ENCODE measurements at places on chromosomes 2 and 18. TPM values are rescaled to one million over a fixed set of nuclear protein-coding genes. Genes with fewer than 3 reads are reported as not detected.

- DNase-seq = no peak
Observed at GRCh38 chr2:16381511-16381910, 284.1 kb downstream of the CYRIA start.

GRCh38 chr2:55620123-55620779 is 2.8 kb upstream of the PPP4R3B start:
- DNase-seq = no peak

GRCh38 chr18:805008-805754 is 6.9 kb downstream of the YES1 start:
- no peak for DNase-seq

- no peak for DNase-seq
Observed at GRCh38 chr2:11071939-11072338, 83.3 kb upstream of the SLC66A3 start.

DNA sequence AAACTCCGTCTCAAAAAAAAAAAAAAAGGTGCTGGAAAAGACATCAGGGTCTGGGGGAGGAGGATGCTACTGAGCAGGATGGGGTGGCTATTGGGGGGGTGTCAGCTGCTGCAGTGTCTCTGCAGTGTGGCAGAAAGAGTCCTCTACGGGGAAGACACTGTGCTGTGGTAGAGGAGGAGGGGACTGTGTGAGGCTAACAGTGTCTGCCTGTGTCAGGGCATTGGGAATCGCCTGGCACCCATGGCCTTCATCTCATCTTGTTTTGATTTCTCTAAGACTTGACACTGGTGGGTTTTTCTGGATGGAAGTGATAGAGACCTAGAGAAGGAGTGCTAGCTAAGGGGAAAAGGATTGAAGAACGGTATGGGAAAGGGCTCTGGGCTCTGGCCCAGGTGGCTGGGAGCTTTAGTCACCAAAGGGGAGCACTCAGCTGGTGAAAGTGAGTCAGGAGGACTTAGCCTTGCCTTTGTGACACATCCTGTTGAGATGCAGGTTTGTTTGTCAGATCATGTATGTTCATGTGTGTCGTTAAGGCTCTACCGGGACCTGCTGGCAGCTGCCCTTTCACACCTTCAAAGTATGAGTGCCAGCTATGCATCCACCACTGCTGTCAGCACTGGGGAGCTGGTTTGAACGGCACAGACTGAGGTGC is 58.0 kb downstream of the FARP2 start:
- DNase-seq = no peak

- DNase-seq = no peak
Observed at GRCh38 chr2:36480028-36480427, 117.9 kb downstream of the FEZ2 start.

The CENPA gene
- total RNA-seq = 0.38 TPM

GRCh38 chr2:138276339-138276738 is 225.2 kb upstream of the SPOPL start:
- no peak for DNase-seq

- DNase-seq = no peak
Observed at GRCh38 chr2:12348216-12348615, 368.5 kb upstream of the TRIB2 start.

The HOXD4 gene
- 0.53 TPM for total RNA-seq

DNA sequence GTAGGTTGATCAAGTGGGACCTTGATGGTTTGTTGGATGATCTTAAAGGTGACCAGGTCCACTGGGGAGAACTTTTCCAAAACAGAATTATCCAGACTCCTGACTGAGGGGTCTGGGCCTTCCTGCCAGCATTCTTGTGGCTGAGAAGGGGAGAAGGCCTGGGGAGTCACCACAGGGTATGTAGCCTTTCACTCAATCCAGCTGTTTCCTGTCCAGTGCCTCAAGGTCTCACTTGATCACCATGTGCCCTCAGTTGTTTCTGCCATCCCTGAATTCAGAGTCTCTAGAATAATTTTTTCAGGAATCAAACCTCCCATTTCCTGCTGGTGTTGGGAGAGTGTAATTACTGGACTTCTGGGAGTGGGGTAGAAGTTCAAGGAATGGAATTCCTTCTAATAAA is 54.4 kb upstream of the TANC1 start:
- no peak for DNase-seq

The STPG4 gene
- total RNA-seq = not detected

GRCh38 chr2:123456416-123456815 is 568.7 kb upstream of the CNTNAP5 start:
- DNase-seq = no peak

DNA sequence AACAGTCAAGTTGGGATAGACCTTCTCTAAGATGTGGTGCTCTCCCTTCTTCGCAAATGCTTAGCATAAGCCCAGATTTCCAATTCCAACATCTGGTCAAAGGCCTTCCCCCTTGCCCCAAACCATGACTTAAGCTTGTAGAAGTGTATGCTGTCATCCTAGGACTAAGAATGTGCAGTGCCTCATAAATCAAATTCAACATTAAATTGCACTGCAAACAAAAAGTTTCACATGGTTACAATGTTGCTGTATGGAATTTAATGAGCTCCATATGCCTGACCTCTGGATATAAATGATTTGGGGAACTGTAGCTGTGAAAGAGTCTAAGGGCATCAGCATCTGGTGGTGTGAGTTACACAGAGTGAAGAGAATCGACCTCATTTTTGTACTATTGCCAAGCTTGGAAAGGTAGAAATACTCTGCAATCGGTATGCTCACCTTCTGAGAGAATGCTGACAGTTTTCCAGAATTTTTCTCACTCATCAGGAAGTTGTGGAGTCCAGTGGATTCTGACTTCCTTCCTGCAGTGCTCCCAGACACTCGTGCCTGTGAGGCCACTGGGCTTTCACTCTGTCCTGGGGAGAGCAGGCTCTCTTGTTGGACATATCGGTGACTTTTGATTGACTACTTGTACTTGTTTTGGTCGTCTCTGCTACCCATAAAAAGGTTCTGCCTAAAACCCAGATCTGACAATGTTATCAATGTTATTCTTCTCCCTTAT is 40.6 kb downstream of the FASTKD2 start:
- DNase-seq = no peak

The ALPG gene
- total RNA-seq = not detected

The NRP2 gene
- total RNA-seq = 16.6 TPM

DNA sequence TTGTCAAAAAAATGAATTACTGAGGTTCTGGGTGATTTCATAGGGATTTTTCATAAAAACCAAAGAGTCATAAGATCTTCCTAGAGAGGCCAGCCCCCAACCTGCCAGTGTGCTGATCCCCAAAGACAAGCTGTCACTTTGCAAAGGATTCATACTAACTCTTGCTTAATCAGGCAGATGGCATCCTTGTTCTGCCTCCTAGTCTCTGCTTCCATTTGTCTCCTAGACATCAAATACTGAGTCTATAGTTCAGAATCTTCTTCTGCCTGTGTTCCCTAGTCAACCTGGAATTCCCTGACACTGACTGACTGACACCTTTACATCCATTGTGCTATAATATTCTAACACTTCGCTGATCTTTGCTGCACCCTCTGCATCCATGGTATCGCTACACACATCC is 84.9 kb downstream of the SLC8A1 start:
- DNase-seq = no peak

DNA sequence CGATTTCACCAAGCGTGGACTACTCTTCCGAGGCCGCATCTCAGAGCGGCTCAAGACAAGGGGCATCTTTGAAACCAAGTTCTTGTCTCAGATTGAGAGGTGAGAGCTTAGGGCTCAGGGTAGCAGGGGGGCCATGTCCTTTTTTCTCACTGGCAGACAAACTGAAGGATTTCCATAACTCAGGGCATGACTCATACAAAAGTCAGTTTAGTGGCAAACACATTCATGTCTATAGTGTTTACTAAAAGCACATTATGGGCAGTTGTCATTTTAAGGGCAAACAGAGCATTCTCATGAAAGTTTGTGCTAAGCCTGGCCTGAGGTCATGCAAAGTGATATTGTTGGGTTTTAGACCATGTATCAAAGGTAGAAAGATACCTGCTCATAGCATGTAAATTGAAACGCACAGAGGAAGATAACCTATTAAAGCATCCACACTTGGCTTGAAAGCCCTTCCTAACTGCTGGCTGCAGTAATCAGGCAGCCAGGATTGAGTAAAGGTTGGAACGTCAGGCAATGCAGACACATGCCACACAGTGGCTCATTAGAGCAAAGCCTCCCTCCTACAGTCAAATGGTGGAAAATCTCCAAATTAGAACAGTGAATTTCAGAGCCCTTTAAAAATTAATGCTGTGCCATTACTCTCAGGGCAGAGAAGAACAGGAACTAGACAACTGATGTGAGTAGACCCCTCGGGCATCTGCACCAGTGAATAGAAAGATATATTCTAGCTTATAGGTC is 54.2 kb downstream of the HK2 start:
- DNase-seq = no peak

- no peak for DNase-seq
Observed at GRCh38 chr18:62189208-62189607, 2.2 kb downstream of the RELCH start.

DNA sequence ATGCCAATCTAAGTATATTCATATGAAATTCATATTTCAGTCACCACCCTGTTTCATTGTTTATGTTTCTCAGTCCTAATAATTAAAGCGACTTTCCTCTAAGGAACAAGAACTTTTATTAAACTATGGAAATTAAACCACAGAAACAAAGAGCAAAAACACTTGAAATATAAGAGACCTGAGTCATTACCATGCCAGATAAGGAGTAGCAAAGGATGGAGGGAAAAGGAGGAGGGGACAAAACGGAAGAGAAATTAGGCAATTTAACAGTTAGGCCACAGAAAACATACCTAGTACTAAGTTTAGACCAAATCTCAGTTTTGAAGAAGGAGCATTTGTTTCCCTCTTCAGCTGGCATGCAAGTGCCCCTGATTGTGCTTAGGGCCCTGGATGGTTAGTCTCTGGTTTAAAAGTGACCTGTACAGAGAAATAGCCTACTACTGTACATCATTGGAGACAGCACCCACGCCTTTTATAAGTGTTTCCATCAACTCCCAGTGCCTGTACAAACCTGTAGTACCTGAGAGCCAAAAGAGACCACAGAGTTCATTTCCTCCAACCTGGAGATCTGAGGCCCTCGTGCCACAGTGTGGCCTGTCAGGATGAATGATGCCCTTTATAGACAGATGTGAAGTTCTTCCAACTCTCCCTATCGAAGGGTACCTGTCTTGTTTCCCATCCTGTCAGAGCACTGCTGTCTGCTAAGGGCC is 74.5 kb downstream of the SPATS2L start:
- no peak for DNase-seq

- DNase-seq = no peak
Observed at GRCh38 chr2:67366832-67367412, 30.2 kb upstream of the ETAA1 start.

- DNase-seq = no peak
Observed at GRCh38 chr2:140891614-140892212, 1239.1 kb downstream of the LRP1B start.

GRCh38 chr2:196266855-196267254 is 95.5 kb upstream of the STK17B start:
- DNase-seq = no peak

- DNase-seq = no peak
Observed at GRCh38 chr18:75268364-75268646, 57.7 kb downstream of the TSHZ1 start.

GRCh38 chr2:119013671-119014070 is 71.7 kb downstream of the MARCO start:
- no peak for DNase-seq

The SPEG gene
- total RNA-seq = 94.6 TPM

GRCh38 chr2:224716201-224716600 is at the start of gene CCDC195:
TSS of gene CCDC195 (minus strand) at chr2:224716365. CDS start at chr2:224716365, 0 bp downstream.
- no peak for DNase-seq

- no peak for DNase-seq
Observed at GRCh38 chr2:236867441-236868260, 218.0 kb upstream of the COPS8 start.

The TBR1 gene
- total RNA-seq = not detected

The CNGA3 gene
- not detected for total RNA-seq

The TM4SF20 gene
- not detected for total RNA-seq

DNA sequence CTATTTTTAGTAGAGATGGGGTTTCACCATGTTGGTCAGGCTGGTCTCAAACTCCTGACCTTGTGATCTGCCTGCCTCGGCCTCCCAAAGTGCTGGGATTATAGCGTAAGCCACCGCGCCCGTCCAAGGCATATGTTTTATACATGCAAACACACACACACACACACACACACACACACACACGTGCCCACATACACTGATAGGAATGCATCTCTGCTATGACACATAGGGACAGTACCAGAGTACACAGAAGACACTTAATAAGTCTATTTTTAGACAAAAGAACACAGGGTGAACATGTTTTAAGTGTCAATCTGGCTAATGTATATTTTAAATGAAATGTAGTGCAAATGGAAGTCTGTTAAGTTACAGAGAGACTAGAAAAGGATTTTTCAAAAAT is 10.7 kb upstream of the RNF103 start:
- no peak for DNase-seq

The CBLN2 gene
- not detected for total RNA-seq

- no peak for DNase-seq
Observed at GRCh38 chr18:48777744-48778116, 173.0 kb downstream of the SMAD7 start.

DNA sequence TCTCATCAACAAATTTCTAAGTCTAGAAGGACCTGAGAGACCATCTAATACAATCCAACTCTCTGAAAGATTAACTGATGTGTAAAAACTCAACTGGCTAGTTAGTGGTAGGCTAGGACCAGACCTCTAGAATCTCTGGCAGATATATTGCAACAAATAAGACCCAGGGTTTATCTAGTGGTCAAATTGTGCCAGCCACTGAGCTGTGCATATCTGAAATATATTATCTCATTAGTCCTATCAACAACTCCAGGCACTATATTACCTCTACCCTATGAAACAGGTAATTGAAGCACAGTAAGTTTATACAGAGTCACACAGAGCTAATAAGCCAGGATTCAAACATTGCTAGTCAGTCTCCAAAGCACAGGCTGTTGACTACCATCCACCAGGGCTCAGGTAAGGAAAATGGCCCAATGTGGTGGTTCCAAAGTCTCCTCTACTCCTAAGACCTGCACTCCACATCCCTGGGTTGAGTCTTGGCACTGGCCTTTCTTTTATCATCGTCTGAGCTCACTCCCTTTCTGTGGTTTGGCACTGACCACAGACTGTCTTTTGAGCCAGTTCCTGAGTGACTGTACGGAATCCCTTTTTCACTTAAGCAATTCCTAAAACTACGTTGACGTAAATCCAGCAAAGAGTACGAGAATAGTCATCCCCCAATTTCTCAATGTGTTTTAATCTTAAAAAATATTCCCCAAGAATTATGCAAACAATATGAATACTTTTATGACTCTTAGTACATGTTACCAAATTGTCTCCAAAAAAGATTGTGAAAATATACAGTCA is 11.9 kb upstream of the PID1 start:
- peak; percentile 60 for DNase-seq
